ENCODE measurements at places on chromosomes 4 and X.
A peak's percentile ranks its signal among the peaks of the same experiment; 100 is the strongest.

GRCh38 chr4:167230744-167231143 is 3.5 kb downstream of the SPOCK3 start:
- DNase-seq = no peak

DNA sequence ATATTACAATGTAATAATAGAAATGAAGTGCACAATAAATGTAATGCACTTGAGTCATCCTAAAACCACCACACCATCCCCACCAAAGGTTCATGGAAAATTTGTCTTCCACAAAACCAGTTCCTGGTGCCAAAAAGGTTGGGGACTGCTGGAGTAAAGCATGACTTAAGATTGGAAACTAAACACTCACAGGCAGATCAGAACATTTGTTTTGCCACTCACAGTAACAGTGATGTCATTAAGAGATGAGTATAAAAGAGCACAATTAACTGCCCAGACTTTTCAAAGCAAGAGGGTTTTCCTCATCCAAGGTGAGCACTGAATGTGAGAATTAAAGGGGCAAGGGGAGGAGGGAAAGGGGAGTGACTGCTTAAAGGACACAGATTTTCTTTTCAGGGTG is 35.6 kb downstream of the MAP7D3 start:
- no peak for DNase-seq

- no peak for DNase-seq
Observed at GRCh38 chr4:180134091-180134866, 2108.9 kb upstream of the TENM3 start.

- no peak for DNase-seq
Observed at GRCh38 chrX:54496517-54496852, 451 bp upstream of the FGD1 start.

DNA sequence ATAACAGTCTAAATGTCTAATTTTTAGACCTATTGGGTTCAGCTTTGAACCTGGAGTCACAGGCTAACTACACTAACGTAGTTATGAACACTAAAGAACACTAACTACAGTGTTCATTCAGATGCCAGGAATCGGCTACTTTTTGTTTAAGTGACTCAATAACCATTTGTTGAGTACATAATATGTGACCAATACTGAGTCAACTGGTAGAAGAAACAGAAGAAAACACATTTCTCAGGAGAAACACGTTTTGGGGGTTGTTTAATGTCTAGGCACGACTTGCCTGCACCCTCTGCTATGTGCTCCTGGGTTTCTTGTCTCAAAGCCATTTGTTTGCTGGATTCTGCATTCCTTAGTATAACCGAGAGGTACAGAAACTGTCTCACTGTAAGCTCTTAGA is 18.6 kb upstream of the CLNK start:
- no peak for DNase-seq

DNA sequence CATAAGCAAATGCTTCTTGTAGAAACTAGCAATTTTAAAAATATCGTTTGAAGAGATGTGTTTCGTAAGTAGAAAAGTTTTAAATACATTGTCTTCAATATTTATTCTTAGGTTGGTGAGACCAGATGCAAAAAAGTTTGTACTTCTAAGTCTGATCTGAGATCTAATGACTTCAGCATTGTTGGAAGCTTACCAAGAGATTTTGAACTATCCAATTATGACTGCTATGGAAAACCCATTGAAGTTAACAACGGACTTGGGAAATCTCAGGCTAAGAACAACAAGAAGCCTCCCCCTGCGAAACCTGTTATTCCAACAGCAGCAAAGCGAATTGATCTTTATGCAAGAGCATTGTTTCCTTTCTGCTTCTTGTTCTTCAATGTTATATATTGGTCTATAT is 50.2 kb upstream of the GRIA2 start:
- DNase-seq = no peak

DNA sequence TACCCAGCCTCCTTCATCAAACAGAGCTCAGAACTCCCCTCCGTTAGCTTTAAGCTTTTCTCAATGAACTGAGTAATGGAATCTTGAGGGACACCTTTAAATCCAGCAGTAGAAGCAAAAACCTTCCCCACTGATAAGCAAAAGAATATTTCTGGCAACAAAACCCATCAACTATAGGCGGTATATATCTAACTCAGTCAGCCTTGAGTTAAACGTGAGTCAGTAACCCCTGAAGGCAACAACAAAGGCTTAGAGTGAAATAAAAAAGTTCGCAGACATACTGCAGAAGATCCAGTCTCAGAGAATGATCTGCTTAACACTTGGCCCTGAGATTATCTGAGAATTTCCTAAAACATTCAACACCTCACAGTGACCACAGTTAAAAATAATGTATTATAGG is 77.2 kb downstream of the DMD start:
- DNase-seq = no peak

GRCh38 chrX:2829469-2830246 is 928 bp downstream of the GYG2 start:
- no peak for DNase-seq

- peak; percentile 52 for DNase-seq
Observed at GRCh38 chr4:137861682-137862081, 329.4 kb upstream of the PCDH18 start.

DNA sequence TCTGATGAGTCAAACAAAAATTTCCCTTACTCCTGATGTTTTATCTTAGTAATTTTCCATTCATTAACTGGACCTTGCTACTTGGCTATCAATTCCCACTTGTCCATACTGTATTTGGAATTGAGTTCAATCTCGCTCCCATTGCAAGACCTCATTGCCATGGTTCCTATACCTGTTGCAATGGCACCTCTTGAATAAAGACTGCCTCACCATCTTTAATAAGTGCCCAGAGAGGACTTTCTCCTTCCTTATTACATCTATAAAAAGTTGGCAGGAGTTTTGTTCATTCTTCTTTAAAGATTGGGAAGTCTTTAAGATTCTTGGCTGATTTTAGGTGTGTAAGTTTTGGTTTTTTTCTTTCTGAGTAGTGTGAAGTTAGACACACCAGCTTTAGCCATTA is 397.4 kb downstream of the SPOCK3 start:
- no peak for DNase-seq

DNA sequence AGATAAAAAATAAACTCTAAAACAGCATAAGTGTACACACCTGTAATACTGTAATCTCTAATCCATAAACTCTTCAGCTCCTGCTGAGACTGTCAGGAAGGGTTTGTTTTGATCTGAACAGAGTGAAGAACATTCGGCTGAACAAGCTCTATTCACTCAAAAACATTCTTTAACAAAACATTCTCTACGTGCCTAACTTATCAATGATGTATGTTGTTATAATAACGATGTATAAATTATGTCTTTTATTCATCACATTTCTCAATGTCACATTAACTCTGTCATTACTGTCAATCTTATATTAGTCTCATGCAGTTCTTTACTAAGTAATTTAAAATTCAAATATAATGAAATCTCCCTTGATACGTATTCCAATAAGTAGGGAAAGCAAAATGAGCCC is 280.6 kb downstream of the FSTL5 start:
- no peak for DNase-seq

DNA sequence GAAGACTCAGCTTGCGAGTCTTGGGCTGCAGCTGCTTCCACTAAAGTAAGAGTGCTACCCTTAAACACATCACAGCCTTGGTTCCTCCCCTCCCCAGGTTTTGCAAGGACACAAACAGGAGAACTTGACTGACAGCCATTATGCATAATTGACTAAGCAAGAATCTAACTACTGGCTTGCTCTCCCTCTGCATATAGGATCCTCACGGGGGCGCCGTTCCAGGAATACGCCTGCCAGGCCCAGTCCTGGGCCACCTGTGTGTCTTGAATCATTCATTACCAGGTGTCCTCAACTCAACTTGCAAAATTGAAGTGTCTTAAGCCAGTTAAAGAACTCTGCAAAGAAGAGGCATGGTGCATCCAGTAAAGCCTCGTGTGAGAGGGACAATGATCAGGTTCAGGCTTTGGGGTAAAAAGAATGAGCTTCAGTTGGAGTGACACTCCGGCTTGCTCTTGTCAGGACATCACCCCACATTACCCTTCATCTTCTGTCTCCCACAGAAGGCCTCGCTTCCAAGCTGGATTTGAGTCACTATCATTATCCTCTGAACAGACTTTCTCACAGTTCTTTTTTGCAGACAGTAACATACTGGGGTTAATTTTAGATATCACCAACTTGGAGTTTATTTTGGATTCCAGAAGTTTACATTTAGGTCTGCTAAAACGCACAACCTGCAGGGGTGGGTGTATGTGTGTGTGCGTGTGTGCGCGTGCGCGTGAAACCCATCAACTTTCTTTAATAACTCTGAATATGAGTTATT is 273.5 kb upstream of the HS3ST1 start:
- no peak for DNase-seq

- no peak for DNase-seq
Observed at GRCh38 chrX:11064276-11064675, 46.9 kb upstream of the HCCS start.

GRCh38 chrX:50002067-50002714 is 79.8 kb downstream of the CLCN5 start:
- no peak for DNase-seq

DNA sequence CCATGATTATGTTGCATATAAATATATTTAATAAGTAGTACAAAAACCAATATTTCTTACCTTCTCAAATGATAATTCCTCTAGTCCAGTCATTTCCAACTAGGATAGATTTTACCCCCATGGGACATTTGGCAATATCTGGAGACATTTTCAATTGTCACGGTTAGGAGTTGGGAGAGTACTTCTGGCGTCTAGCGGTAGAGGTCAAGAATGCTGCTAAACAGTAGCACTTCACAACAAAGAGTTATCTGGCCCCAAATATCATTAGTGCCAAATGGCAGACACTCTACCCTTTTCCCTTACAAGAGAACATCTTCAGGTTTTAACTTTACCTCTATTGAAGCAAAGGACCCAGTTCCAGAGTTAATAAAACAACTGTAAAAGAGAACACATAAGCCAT is 168.1 kb downstream of the FAT4 start:
- DNase-seq = no peak

- no peak for DNase-seq
Observed at GRCh38 chr4:101885574-101885973, 95.0 kb downstream of the BANK1 start.

DNA sequence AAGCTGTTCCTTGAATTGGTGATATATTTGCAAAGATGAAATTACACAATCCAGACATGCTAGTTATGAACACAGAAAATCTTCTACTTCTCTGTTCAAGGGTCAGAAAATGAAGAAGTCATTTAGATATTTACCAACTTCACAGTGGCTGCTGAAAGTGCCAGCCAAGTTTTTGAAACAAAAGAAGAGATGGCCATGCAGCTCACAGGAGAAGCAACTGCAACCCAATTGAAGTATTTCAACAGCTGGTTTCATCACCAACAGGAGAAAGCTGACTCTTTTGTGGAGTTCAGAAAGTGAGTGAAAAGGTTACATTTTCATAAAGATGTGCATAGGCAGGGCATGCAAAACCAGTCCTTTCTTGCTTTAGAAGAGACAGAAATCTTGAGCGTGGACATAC is 70.1 kb upstream of the LSM6 start:
- no peak for DNase-seq

DNA sequence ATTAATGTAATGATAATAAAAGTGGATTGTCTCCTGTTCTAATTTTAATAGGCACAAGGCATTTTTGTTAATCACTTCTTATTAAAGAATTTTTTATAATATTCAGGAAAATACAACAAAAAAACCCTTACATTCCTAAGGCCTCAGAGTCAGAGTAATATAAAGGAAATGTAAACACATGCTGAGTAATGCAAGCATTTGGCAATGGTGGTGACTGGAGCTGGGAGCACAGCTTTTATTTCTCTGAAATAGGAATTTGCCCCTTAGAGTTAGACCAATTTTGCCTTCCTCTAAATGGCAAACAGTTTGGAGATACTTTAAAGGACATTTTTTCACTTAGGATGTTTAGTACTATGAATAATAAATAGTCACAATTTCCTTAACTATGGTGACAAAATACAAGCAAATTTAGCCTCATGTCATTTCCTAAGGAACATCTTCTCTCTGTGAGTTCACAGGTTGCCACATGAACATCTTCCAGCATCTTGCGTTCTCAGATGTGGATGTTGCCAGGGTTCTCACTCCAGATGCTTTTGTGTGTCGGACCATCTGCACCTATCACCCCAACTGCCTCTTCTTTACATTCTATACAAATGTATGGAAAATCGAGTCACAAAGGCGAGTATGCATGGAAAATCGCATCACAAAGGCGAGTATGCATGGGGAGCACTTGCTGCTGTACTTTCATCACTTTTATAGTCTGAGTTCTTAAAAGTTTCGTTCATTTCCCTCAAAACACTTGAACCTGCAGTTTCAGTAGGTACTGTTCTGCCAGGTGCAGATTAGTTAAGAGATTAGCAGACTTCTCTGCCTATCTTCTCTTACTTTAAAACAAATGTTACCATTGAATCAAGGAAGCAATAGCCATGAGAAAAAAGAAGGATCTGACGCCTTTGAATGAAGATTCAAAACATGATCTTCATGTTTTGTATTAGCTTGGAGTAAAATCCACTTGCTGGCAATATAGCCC is 15.9 kb upstream of the F11 start:
- no peak for DNase-seq

DNA sequence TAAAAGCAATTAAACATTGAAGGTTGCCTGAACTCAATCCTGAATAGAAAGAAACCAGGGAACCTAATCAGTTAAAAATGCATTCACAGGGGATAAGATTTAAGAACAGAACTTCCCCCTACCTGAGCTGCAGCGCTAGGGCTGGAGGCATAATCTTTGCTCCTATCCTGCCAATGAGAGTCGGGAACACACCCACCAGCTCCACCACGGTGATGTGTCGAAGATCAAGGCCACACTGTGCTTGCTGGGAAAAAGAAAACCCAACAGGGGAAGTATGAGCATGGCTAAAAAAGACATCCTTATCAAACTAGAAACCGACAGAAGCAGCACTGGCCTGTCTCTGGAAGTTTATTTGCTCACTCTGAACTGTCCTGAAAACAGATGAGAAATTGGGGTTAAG is 66.3 kb downstream of the SRPX start:
- DNase-seq = no peak

DNA sequence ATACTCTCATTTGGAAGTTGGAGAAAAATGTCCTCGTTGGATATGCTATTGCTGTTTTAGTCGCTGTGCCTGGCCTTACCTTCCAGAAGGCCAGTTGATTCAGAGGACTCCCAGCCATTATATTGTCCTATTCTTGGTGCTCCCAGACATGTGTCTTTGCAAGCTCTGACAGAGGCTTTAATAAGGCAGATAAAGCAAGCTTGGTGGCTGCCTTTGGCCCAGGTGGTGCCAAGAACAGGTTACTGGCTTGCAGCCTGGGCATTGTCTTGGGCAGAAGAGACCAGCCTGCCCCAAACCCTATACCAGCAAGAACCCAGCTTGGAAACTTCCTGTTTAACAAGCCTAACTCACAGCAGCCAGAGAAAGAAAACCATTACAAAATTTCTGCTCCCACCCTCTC is 16.9 kb downstream of the RAI2 start:
- DNase-seq = no peak

GRCh38 chr4:188444500-188444899 is 305.3 kb downstream of the TRIML1 start:
- no peak for DNase-seq

- DNase-seq = no peak
Observed at GRCh38 chrX:110519906-110520452, 161.3 kb downstream of the RTL9 start.

GRCh38 chrX:134735015-134735414 is 76.7 kb upstream of the PLAC1 start:
- DNase-seq = no peak

GRCh38 chrX:109373468-109373867 is 108.4 kb downstream of the GUCY2F start:
- DNase-seq = no peak

- DNase-seq = no peak
Observed at GRCh38 chrX:18890049-18890381, 93.9 kb downstream of the PHKA2 start.
